ENCODE measurements at places on chromosomes 6 and 20.

GRCh38 chr6:149094934-149095351 lies 222.6 kb upstream of the TAB2 start:
- DNase-seq: no peak

DNA sequence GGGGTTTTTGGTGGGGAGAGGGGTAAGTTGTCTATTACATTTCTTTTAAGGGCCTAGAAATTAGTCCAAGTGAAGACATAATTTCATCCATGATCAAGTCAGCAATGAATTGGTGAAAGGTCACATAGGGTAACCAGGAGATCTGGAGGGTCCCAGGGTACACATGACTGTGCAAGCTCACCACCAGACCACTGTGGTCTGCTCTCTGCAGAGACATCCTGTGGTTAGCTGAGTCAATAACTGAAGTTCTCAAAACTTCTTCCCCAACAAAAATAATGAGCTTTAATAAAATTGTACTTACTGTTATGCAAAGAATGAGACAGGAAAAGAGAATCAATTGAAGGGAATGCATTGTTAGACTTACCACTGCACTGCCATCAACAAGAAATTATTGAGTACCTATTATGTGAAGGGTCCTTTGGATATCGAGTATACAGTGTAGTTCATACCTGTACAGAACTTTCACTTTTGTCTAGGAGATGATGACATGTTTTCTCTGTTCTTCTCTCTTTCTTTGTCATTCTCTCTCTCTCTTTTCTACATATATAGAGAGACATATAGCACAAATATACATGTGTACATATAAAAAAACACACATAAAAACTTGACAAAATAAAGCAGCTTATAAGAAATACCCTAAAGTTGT lies 209.8 kb downstream of the GJA1 start:
- no peak for DNase-seq

DNA sequence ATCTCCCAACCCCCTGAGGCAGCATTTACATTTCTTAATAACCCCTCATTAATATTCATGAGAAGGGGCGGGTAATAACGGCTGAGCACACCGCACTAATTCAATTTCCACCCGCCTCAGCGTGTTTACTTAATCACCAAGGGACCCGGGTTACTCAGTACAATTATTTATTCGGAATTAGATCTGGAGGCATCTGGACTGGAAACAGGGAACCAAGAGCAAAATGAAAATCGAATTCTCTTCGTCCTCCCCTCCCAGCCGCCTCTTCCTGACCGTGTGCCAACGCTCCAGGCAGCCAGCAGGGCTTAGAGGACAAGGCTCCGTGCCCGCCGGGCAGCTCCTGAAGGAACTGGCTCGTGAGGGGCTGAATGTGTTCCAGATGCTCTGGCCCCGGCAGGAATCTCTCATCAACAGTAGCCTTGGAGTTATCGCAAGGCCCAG lies 23.5 kb upstream of the CTNNBL1 start:
- DNase-seq: no peak

DNA sequence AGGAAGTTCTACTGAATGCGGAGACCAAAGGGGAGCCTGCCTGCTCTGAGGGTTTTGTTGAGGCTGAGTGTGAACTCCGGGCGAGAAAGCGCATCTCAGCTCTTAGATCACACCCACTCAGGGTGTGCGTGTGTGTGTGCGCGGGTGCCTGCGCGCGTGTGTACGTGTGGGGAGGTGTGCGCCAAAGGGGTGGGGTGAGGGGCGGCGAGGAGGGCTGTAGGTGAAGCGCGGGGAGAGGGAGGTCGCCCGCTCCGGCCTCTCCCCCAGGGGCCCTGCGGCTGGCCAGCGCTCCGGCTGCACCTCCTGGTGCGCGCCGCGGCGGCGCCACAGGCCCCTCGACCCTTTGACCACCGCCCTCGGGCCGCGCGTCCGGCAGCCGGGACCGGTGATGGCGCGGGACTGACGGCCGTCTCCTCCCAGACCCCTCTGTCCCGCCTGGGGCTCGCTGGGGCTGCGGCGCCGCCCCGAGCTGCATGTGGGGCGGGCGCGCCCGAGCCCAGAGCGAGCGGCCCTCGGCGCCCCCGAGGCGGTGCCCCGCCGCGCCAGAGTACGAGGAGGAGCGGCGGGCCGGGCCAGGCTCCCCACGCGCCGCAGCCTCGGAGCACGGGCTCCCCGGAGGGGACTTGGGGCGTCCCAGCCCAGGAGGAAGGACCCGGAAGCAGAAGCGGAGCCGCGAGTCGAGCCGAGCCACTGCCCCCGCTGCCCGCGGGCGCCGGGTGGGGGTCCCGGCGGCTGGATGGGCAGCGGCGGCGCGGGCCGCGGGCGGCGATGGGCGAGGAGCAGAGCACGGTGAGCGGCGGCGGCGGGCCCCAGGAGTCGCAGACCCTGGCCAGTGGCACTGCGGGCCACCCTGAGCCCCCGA lies at the start of gene RNF217:
Gene RNF217, plus strand, starts transcription at position 661 of the 862 bp plus-strand sequence. Its CDS starts 108 bp downstream, at position 769.
- DNase-seq: no peak

DNA sequence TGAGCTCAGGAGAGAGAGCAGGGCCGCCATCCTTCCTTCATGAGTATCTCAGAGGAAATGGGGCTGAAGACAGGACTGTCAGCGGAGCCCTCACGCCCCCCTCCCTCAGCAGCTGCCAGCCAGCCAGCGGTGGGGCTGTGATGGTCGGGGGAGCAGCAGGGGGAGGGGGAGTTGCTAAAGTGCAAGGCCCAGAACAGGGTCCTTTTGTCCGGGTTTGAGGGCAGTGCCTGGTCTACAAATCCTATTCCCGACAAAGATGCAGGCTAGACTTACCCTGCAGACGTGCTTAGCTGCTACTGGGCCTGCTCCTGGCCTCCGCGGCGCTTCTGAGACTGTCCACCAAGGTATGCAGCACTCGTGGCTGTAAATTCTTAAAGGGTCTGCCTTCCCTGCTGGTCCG lies 593.4 kb upstream of the CDH4 start:
- DNase-seq: no peak

- no peak for DNase-seq
Measured at GRCh38 chr20:40980106-40980827, 48.4 kb upstream of the TOP1 start.

DNA sequence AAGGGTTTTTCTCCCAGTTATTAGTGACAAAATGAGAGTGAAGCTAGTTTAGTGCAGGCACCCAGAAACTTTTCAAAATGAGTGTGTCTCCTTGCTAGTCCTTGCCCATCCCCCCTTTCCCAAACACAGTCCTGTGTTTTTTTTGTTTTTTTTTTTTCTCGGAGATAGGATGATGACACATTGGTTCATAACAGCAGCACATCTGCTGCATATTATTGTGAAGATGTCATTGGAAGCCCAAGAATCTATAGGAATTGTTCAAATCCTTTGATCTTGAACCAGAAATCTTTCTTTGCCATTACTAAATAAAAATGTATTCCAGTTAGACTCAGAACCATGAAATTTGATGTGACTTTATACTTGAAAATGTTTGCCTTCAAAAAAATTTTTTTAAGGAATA lies 162.4 kb downstream of the FRK start:
- DNase-seq: no peak

- no peak for DNase-seq
Measured at GRCh38 chr6:45609141-45609638, 231.5 kb upstream of the SUPT3H start.

GRCh38 chr20:21874127-21874526 lies 168.7 kb downstream of the PAX1 start:
- no peak for DNase-seq

DNA sequence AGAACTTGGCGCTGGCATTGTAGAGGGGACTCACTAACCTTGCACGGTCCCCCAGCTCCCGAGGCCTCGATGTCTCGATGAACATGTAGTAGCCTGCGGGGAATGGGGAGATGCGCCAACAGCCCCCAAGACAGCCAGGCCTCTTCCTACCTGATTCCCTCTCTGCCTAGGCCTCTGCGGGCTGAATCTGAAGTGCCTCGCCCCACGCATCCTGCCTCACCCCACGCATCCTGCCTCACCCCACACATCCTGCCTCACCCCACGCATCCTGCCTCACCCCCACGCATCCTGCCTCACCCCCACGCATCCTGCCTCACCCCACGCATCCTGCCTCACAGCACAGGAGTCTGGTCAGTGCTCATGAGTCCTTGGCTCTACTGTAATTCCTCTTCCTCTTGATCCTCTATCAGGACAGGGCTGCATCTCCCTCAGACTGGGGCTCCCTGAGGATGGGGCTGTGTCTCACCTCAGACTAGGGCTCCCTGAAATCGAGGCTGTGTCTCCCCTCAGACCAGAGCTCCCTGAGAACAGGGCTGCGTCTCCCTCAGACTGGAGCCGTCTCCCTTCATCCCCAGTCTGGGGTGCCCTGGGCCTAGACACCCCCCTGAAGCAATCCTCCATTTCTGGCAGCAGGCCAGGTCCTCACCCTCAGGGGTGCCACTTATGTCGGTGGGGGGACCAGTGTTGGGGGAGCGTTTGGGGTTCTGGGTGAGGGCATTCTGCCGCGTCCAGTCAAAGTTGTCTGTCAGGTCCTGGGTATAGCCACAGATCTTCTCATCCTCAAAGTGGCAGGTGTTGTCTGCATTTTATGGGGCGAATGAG lies 53.6 kb downstream of the MDGA1 start:
- DNase-seq: no peak

- DNase-seq: no peak
Measured at GRCh38 chr20:41176711-41177552, 39.6 kb downstream of the PLCG1 start.

GRCh38 chr20:61520893-61521460 lies 268.9 kb downstream of the CDH4 start:
- no peak for DNase-seq

- DNase-seq: no peak
Measured at GRCh38 chr6:9116026-9116425, 680.7 kb upstream of the SLC35B3 start.

DNA sequence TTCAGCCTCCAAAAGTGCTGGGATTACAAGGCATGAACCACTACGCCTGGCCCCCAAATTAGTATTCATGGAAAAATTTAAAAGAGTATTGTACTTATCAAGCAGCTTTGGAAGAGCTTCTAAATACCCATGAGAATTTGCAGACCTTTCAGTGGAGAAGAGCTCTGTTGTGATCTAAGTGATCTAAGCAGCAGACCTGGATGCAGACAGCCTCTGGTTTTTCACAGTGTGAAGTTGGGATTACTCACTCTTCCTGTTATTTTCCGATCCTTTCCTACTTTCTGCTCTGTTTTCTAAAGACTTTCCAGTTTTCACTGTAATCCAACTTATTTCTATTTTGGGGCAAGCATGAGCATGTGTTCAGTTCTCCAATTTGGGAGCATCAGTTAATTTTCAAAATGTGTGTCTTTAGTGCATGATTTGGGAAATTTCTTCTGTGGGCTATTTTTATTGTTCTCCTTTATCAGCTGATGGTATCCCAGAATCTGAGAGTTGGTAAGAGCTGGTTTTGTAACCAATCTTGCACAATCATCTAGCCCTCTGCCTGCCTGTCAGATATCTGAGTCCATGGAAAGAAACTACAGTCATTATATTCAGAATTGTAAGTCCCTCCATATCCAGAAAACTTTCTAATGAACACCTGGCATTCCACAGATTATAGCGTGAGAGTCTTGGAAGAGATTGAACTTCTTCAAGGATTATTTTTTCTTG lies 207.7 kb upstream of the DTNBP1 start:
- no peak for DNase-seq

DNA sequence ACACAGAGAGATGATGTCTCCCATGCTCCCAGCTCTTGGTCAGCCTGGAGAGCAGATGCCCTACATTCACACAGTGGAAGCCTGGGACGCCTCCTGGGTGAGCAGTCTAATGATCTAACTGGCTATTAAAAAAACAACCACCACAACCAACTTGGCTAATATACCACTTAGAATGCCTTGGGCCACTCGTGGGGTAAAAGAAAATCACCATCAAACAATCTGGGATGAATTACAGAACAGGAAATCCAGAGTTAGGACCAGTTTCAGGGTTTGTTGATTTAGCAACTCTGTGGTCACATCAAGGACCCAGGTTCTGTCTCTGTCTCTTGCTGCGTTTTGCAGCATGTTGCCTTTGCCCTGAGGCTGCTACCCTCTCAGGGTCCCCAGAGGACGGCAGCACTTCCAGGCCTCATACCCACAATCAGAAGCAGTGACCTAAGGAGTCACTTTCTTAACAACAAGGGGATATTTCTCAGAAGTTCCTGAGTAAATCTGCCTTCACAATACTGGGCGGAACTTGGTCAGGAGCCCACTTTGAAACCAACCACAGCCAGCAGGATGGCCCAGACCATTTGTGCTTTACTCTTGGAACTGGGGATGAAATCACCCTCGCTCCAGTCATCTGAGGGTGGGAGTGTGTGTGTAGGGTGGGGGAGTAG lies 118.7 kb downstream of the CLIC5 start:
- DNase-seq: no peak

DNA sequence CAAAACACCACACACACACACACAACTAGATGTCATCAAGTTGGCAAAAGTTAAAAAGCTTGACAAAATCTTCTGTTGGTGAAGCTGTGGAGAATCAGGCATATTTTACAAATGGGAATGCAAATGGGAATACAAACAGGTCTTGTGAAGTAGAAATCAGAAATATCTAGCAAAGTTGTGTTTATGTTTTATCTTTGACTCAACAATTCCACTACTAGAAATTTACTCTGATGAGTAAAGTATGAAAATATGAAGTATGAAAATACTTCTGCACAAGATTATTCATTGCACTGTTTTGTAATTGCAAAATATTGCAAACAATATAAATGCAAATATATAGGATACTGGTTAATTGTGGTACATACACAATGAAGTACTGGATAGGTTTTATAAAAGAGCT lies 1166.0 kb upstream of the GJE1 start:
- DNase-seq: no peak

- no peak for DNase-seq
Measured at GRCh38 chr6:2257363-2257762, 12.0 kb upstream of the GMDS start.

DNA sequence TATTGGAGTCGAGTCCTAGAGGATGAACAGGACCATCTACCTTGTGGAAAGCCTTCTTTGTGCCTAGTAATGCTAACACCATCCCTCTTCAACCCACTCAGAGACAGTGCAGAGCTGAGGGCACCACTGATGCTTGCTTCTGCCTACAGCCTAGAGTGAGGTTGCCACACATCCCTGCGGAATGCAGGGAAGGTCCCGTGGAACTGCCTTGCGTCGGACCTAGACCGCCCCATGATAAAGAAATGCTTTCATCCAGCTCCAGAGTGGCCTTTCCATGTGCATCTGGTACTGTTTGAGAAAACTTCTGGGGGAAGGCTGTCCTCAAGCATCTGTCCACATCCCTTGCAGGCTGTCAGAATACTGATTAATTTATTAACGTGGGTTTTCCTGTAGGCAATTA lies 168.4 kb downstream of the PHACTR1 start:
- DNase-seq: no peak

Measured in activated CD4-positive, CD25-positive, alpha-beta regulatory T cell (primary cell).